Glutamatergic neuron (in vitro differentiated cells): ENCODE measurements at places on chromosomes 13 and 19. TPM values are rescaled to one million over a fixed set of nuclear protein-coding genes. Genes with fewer than 3 reads are reported as not detected.

Gene FLT1
- total RNA-seq = 49.8 TPM

Gene TRIP10
- 16.7 TPM for total RNA-seq

Gene LRRC8E
- total RNA-seq = not detected

Gene SPHK2
- total RNA-seq = 146 TPM

Gene GPX4
- total RNA-seq = 210 TPM

Gene DENND1C
- not detected for total RNA-seq

Gene CYP2A7
- not detected for total RNA-seq

Gene CEACAM16
- total RNA-seq = not detected
